NCI-H2107 (cell line): ENCODE measurements at places on chromosomes 5 and 9.

DNA sequence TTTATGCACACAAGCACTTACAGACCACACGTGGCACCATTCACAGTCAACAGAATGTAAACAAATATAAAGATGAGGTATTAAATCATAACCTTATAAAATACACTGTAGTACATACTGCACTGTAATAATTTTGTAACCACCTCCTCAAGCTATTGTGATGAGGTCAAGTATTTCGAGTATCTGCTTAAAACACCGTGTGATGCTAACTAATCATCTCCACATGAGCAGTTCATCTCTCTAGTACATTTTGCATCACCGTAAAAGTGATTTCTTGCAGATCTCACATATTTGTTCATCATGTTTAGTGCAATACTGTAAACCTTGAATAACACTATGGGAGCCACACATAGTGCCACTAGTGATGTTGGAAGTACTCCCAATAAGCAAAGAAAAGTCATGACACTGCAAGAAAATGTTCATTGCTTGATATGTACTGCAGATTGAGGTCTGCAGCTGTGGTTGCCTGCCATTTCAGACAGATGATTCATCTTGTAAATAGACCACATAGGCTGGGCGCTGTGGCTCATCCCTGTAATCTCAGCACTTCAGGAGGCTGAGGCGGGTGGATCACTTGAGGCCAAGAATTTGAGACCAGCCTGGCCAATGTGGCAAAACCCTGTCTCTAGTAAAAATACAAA, 44.3 kb downstream of the FOXB2 start:
- no peak for DNase-seq

GRCh38 chr5:143064676-143065075, 294.5 kb downstream of the ARHGAP26 start:
- DNase-seq, result no peak

- DNase-seq, result no peak
Measured at GRCh38 chr9:137449931-137450538, 8.9 kb upstream of the ENTPD8 start.

DNA sequence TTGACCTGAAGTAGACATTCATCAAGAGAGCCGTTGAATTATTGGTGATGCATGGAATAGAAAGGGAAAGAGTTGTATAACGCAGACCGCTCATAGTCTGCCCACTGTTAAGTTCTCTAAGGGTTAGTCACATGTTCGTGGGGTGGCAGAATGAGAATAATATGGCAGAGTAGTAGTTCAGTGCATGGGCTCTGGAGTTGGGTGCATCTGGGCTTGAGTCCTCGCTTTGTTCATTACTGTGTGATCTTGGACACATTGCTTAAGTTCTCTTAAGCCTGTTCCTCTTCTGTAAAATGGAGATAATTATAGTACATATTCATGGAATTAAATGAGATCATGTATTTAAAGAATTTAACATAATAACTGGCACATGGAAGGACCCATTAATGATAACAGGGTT, 23.6 kb downstream of the TNPO1 start:
- no peak for DNase-seq

DNA sequence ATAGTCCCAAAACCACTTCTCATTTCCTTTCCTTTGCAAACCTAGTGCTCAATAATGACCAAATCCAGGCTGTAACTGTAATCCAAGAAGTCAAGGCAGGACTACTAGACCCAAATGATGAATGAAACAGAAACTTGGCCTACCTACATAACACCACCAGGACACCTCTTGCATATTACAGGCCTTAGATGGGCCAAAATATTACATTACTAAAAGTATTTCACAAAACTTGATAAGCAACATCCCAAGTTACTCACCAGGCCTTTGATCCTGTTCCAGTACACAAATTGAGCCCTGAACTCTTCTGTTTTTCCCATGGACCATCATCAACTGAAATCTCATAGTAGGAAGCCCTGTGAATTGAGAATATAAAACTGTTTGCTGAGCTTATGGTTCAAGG, 34.8 kb downstream of the NADK2 start:
- no peak for DNase-seq
